Globus pallidus (tissue), 1 donor: ENCODE measurements at places on chromosomes 16 and 17.

- DNase-seq, result no peak
Measured at GRCh38 chr16:27572711-27573110, 22.8 kb downstream of the KATNIP start.

DNA sequence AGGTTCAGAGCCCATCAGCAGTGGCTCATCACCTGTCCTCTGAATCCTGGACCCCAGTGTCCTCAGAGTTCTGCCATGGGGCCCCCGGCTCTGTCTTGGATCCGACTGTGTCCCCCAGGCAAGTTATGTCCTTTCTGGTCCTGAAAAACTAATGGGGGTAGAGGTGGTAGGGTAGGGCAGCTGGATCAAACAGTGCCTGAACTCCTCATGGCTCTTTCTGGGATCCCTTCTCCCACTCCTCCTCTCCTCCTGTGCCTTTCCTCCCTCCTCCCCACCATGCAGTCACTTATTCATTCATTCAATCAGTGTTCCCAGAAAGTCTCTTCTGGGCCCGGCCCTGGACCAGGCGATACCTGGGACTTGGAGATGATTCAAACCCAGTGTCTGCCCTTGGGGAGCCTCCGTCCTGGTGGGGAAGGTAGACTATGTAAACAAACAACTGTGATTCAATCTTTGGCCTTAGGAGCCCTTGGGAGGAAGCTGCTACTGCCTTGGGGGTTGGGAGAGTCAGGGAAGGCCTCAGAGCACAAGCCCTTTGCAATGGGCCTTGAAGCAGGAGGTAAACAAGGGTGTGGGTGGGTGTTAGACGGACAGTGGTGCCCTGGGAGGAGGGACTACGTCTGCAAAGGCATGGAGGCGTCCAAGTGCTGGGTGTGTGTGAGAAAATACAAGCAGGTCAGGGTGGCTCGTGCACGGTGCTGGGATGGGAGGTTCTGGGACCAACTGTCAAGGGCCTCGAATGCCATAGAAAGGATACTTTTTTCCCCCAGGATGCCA is 6.4 kb upstream of the FAM83G start:
- DNase-seq, result no peak

DNA sequence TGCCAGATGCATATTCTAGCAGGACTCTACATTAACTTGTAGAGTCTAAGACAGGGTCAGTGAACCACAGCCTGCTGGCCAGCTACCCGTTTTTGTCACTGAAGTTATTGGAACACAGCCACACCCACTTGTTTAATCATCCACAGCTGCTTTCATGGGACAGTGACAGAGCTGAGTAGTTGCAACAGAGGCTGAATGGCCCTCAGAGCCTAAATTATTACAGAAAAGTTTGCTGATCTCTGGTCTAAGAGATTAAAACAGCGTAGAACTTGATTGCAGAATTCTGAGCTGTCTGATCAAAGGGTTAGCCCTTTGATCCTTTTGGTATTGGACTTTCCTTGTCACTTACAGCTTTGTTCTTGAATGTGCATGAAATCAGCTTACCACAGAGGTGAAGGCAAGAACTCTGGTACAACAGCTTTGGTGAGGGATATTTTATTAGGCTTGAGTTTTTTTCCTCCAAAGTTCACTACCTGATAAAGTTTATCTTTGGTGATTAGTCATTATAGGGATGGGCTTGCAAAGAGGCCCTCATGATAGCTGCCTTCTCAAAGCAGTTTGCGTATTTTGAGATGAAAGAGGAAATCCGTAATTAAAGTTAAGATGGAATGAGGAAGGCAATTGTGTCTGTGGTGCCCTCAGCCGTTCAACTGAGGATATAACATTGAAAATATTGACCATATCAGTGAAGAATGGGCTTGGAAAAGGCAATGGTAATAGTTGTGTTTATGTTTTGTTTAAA is 23.6 kb downstream of the ALDH3A2 start:
- DNase-seq, result peak; percentile 63

DNA sequence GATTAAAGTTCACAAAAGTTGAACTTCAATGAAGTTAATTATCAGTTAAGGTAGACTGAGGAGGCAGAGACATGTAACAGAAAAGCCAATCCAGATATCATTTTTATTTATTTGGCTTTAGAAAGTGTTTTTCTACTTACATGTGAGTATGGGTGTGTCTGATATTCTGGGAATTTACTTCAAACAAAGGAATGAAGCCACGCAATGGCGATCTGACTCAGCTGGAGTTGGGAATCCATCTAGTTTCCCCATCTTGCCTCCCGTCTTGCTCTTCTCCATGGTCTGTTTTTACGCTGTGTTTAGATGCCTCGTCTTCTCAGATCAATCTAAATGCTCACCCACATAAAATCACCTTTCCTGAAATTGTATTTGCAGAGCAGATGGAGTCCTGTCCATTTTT is 1.7 kb upstream of the KCNJ16 start:
- no peak for DNase-seq

GRCh38 chr17:64411999-64412771 is 21.5 kb upstream of the PECAM1 start:
- DNase-seq, result peak; percentile 60

GRCh38 chr17:19418251-19418992 is 7.4 kb downstream of the RNF112 start:
- DNase-seq, result no peak

GRCh38 chr16:49338611-49339265 is 34.9 kb upstream of the C16orf78 start:
- DNase-seq, result no peak

DNA sequence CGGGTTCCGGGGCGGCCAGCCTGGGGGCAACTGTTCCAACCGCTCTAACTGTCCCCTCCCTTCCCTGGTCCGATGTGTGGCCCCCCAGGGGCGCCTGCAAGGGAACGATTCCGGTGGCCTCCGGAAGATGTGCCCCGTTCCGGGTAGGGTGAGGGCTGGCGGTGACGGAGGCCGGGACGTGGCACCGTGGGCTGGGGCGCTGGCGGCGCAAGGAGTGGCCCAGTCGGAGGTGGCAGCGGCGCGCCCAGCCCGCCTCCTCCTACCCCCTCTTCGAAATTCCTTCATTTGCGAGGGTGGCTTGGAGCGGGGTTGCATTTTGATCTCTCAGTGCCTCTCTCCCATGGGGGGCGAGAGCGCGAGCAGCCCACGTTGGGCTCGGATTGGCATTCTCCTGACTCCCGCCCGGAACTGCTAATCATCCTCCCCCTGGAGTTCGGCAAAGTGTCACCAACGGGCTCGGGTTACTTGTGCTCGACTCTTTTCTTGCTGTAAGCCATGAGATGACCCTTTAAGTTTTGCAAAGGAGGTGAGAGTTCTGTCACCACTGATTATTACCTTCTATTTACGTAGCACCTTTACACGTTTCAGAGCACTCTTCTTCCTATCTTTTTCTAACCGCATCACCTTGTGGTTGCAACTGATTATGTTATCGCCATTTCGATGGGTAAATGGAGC is 622 bp downstream of the NDEL1 start:
- DNase-seq, result no peak

DNA sequence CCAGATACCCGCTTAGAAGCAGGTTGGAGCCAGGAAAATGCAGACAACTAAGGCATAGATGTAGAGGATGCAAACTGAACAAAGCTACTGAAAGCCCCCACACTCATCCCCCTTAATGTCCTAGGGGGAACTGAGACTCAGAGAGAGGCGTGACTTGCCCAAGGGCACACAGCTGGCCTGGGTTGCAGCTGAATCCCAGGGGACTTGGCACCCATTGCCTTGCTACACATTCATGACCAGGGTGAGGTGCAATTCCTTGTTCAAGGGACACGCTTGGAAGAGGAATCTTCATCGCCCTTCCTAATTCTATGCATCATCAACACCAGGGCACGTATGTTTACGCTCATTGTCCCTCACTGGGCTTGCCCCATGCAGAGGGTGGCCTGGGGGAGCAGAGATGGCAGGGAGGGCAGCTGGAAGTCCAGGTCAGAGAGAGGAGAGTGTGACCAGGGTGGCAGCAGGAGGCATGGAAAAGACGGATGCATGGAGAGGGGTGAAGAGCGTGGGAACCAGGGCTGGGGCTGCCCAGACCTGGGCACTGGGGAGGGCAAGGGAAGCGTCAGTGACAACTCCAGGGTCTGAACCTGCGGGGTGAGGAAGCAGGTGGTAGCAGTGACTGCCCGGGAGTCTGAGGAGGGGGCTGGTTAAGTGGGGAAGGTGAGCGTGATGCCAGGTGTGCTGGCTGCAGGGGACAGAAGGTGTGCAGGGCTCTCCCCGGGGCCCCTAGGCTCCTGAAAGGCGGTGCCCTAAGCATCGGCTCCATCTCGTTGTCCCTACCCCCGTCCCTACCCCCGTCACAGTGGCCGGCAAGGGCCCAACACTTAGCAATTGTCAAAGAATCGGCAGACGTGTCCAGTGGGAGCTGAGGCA is 267.1 kb upstream of the TNRC6C start:
- no peak for DNase-seq

DNA sequence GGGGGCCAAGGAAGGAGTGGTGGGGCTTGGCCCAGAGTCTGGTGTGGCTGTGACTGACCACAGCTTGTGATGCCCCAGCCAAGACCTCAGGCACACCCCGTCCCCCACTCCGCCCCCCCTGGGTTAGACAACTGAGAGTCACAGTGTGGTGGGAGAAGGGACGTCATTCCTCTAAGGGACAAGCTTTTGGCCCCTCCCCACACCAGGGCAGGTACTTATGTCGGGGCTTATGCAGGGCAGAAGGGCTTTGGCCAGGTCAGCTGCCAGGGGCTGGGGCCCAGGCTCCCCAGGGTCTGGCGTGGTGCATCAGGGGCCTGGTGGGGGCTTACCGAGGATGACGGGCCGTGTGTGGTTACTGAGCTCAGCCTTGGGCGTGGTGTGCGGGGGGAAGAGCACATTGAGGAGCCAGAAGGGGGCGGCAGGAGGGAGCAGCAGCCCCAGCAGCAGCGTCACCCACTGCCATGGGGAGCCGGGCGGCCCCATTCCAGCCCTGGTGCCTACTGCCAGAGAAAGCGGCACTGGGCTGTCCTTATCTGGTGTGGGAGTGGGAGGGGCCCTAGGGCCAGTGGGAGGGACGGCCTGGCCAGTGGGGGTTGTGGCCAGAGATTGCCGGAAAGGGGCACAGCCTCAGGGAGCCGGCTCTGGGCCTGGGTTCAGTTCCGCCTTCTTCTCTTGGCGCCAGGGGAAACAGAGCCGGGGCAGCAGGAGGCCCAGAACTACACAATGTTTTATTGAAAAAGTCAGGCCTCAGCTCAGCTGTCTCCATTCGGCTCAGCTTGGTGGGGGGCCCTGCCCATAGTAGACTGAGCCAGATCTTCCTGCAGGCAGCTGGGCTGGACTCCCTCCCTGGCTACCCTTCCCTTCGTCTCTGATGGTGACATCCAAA is at the start of gene LCAT:
LCAT (minus strand) TSS at position 502 of the 886 bp plus-strand sequence; CDS start at position 483, 19 bp downstream.
- DNase-seq, result peak; percentile 91

DNA sequence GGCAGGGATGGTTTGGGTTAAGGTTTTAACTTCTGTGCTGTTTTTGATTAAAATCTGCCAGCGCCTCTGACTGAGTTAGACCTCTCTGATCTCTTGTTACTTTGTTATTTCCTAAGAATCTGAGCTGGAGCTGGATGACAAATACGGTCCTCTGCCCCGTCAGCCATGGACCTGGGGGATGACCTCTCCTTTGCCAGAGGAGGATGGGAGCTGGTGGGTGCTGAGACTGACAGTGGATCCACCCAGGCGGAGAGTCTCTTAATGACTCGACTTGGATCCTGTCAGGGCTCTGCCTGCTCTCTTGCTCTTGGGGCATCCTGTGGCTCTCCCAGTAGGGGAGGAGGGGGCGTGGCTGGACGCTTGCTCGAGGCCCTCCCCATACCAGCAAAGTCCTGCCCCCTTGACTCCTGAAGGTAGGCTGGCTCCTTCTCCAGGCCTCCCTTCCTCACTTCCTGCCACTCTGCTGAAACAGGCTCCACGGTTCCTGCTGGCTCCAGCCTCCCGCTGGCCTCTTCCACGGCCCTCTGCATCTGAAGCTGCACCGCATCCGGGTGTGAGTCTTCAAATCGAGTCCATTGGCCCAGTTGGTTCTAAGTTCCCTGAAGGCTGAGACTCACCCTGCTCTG is 24.8 kb upstream of the MAP3K14 start:
- DNase-seq, result no peak

- no peak for DNase-seq
Measured at GRCh38 chr16:81752876-81753227, 26.2 kb upstream of the PLCG2 start.

DNA sequence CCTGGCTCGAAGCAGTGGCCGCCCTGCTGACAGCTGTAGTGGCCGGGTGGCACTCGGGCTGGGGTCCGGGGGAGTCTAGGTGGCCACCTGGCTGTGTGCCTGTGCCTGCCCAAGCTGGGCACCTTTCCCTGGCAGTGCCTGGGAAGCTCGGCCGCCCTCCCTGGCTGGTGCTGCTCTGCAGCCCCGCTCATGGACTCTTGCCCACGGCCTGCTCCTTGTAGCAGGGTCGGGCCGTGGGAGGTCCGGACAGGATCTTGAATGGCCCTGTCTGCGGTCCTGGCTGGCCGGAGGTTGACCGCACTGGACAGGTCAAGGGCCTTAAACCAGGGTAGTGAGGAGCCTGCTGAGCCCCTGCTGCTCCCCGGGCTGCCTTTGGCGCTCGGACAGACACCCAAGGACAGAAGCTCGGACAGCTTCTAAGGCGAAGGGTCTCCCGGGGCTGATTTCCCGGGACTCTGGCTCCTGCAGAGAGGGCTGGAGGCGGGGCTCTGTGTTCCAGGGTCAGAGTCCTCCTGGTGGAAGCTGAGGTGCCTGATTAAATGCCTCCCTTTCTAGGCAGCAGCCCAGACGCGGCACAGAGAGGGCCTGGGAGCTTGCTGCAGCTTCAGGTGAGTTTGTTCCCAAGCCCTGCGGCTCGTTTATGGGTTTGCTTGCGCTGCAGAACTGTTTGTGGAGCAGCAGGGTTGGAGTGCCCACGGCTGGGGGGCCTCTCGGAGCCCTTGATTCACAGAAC is 6.0 kb downstream of the CAPN15 start:
- DNase-seq, result no peak

- no peak for DNase-seq
Measured at GRCh38 chr16:23823475-23824384, 12.1 kb upstream of the PRKCB start.

DNA sequence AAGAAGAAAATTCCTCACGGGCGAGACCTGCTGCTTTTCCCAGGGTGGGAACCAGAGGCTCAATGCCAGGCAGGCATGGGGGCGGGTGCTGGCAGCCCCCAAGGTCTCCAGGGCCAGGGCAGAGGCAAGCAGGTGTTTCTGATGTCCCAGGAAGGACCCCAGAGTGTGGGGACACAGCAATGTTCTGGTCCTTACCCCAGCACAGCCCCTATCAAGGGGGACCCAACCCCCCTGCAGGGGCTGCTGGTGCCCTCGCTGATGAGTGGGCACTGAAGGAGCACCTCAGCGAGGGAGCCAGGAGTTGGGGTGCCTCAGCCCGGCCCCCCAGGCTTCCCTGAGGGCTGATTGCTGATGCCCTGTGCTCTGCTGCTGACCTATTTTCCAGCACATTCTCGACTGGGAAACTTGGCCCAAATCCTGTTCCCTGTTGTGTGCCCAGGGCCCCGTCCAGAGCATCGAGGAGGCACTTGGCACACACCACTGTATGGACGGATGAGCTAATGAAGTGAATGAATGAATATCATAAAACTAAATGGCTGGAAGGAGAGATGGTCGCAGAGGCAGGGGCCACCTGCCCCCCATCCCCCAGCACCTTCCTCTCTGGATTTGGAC is 2.8 kb downstream of the DBNDD1 start:
- no peak for DNase-seq
